ENCODE measurements at places on chromosomes 12 and 14.

DNA sequence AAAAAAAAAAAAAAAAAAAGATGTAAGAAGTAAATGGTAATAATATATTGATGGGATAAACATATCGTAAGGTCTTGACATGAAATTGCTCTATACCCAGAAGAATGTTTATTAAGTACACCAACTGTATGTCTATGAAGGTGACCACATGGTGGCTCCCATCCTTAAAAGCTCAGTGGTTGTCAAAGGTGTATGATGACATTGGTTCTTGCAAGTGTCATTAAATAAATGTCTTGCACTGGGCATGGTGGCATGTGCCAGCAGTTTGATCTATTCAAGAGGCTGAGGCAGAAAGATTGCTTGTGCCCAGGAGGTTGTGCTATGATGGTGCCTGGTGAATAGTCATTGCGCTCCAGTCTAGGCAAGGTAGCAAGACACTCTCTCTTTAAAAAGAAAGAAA is 10.4 kb downstream of the CCT2 start:
- DNase-seq: no peak

GRCh38 chr12:72207079-72207478 is 65.1 kb upstream of the TRHDE start:
- DNase-seq: no peak

- no peak for DNase-seq
Measured at GRCh38 chr12:84877340-84877739, 35.3 kb downstream of the SLC6A15 start.

GRCh38 chr12:94225506-94225905 is 77.1 kb downstream of the PLXNC1 start:
- no peak for DNase-seq

- no peak for DNase-seq
Measured at GRCh38 chr12:89259821-89260220, 92.5 kb downstream of the DUSP6 start.

- peak; percentile 88 for DNase-seq
Measured at GRCh38 chr14:73752297-73752992, 38.3 kb upstream of the PNMA1 start.

GRCh38 chr12:23133471-23133870 is 508.5 kb downstream of the ETNK1 start:
- no peak for DNase-seq

GRCh38 chr14:97543221-97543620 is 746.0 kb downstream of the VRK1 start:
- DNase-seq: no peak
